NCI-H2171 (cell line): ENCODE measurements at places on chromosomes 12 and 14.

- no peak for DNase-seq
Observed at GRCh38 chr14:89256951-89257350, 160.1 kb downstream of the FOXN3 start.

DNA sequence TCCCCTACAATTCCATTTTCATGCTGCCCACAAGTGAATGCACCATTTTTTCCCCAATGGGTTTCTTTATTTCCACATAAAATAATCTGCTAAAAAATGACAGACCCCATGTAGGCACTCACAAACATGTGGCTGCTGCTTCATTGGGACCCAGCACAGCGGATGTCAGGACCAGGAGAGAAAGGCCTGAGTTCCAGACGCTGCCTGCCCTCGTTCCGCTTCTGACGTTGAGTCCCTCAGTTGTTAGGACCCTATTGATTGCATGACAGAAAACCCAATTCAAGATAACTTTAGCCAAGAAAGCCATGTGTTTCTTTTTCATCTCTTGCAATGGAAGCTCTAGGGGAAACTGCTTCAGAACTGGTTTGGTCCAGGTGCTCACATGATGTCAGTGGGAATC is 34.6 kb downstream of the ADGRD1 start:
- no peak for DNase-seq

- DNase-seq = no peak
Observed at GRCh38 chr14:26454105-26454504, 143.7 kb downstream of the NOVA1 start.

- no peak for DNase-seq
Observed at GRCh38 chr14:35963209-35963608, 137.1 kb downstream of the BRMS1L start.

- no peak for DNase-seq
Observed at GRCh38 chr12:116939734-116940133, 29.0 kb downstream of the FBXW8 start.

- no peak for DNase-seq
Observed at GRCh38 chr12:65302891-65303290, 24.4 kb downstream of the MSRB3 start.

DNA sequence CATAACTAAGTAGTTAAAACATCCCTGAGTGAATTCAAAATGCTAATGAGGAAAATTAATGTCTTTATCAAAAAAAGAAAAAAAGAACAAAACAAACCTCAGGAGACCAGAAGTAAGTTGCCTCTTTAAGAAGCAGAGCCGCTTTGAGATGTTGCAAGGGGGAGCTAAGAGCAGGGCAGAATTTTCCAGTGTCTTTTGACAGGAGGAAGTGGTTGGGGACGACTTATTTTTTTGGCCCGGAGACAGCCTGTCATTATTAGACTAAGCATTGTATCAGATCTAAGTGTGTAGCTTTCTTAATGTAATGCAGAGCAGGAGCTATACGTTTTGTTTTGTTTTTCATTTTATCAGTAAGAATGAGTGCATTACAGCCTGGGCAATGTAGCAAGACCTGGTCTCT is 206.6 kb downstream of the CACNA1C start:
- no peak for DNase-seq

DNA sequence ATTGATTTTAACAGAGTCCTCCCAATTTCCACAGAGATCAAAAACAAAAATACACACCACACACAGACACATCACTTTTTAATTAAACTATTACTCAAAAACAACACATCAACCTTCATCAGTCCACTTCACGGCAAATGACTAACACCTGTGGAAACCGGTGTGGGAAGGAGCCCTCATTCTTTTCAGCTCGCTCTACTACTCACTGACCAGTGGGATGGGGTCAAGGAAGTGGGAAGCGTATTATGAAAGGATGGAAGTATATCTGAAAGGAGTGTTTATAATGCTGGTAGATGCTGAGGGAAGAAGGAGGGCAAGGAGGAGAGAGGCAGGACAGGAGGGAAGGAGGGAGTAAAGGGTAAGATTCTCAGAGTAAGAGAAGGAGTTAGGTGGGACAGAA is 156.5 kb downstream of the EPS8 start:
- no peak for DNase-seq

DNA sequence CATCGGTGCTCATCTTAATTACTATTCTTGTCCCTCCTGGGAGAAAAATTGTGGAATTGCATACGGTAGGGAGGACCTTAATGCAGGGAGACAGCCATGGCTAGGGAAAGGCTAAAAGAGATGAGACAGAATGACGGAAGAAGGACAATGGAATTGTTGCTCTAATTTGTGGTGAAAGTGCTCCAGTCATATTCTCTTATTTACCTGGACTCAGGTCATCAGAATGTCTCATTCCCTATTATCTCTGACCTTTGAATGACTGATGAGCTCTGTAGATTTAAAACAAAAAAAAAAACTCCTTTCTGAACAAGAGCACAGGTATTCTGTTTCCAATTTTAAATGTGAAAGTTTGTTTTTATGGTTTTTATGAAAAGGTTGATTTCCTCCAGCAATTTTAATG is 8.6 kb upstream of the EPS8 start:
- DNase-seq = no peak
